ENCODE measurements at places on chromosomes 4 and X. TPM values are rescaled to one million over a fixed set of nuclear protein-coding genes. Genes with fewer than 3 reads are reported as not detected.
A peak's percentile ranks its signal among the peaks of the same experiment; 100 is the strongest.

EIF2S3 gene
- total RNA-seq: 93.5 TPM

RPL10 gene
- 2,258 TPM for total RNA-seq

DNA sequence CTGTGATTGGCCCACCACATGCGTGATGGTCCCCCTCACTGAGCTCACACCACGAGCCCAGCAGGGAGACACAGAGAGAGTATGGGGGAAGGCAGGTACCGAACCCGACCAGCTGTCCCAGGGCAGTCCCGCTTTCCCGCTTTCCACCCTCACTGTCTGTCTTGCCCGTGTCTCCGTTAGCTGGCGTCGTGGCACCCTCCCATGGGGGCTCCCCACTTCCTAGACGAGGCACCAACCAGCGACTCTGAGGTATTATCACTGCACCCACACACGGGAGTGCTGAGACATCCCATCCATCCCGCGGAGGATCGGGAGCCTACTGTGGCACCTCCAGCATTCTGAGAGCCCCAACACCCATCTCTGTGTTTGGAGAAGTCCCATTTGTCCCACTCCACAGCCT lies 43.0 kb upstream of the NHSL2 start:
- H3K27ac ChIP-seq: no peak overlapping the region
- no peaks in the 10 kb centered on the region for H3K4me1 ChIP-seq
- DNase-seq: no peak
- H3K27me3 ChIP-seq: no peaks in the 10 kb centered on the region

DNA sequence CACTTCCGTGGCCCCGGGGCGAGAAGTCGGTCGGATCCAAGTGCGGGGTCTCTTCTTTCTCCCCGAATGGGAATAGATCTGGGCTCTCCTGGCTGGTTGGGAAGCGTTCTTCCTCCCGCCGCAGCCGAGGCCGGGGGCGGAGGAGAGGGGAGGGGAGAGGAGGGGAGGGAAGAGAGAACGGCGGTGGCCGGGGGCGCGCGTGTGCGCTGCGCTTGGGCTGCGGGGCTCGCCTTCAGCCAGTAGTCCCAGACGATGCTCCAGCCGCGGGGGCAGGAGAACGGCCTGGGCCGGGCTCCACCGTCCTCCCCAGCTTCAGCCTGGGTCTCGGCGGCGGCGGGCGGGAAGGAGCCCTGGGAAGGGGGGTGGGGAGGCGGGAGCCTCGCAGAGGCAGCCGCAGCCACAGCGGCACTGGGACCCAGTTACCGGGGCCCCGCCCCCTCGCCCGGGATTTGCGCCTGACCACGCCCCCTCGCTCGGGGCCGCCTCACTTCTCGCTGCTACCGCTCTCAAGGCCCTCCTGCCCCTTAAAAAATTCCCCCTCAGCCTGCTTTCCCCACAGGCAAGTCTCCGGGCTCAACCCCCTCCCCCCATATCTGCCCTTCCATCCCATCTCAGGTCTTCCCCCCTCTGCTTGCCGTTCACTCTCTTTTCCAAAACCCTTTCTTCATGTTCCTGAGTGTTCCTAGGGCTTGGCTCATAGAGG lies at the start of gene FGD1:
Gene FGD1, minus strand, starts transcription at position 421 of the 703 bp plus-strand sequence. CDS start 802 bp downstream, outside the sequence.
- peak within 1 kb of the TSS; percentile 71 for H3K4me3 ChIP-seq
- H3K27me3 ChIP-seq: no peaks in the 10 kb centered on the region
- H3K27ac ChIP-seq: peak within 1 kb of the TSS; percentile 83
- no peaks in the 10 kb centered on the region for H3K4me1 ChIP-seq
- DNase-seq: peak; percentile 78

DNA sequence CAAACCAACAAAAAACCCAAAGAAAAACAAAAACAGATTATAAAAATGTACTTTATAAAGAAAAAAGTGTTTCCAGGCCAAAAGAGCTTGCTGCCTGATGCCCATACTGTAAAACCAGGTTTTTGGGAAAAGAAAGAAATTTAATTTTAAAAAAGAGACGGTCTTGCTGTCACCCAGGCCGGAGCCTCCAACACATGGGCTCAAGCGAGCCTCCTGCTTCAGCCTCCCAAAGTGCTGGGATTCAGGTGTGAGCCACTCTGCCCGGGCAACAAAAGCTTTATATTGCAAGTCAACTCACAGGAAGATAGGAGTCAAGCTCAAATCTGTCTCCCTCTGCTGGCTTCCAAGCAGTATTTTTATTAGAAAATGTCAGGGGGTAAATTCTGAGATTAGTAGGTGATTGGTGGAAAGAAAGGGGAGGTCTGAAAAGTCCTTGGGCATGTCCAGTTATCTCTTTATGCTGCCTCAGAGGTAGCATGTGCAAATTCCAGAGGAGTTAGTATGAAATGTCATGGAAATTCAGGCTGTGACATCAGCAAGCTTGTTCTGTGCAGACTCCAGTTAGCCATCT lies 39.4 kb downstream of the MGST2 start:
- DNase-seq: no peak
- no peak overlapping the region for H3K4me3 ChIP-seq
- H3K27ac ChIP-seq: no peak overlapping the region
- no peaks in the 10 kb centered on the region for H3K27me3 ChIP-seq
- H3K36me3 ChIP-seq: no peaks in the 10 kb centered on the region
- no peaks in the 10 kb centered on the region for H3K4me1 ChIP-seq

- no peaks in the 10 kb centered on the region for H3K4me1 ChIP-seq
- no peak overlapping the region for H3K4me3 ChIP-seq
- no peaks in the 10 kb centered on the region for H3K27me3 ChIP-seq
- H3K36me3 ChIP-seq: no peaks in the 10 kb centered on the region
- no peak overlapping the region for H3K27ac ChIP-seq
These were observed 52.3 kb upstream of the TNIP3 start for GRCh38 chr4:121216461-121216860.

- H3K27ac ChIP-seq: no peak overlapping the region
- H3K36me3 ChIP-seq: no peaks in the 10 kb centered on the region
- no peak for DNase-seq
- no peak overlapping the region for H3K4me3 ChIP-seq
- no peaks in the 10 kb centered on the region for H3K27me3 ChIP-seq
- no peaks in the 10 kb centered on the region for H3K4me1 ChIP-seq
These were observed 99.6 kb upstream of the CCSER1 start for GRCh38 chr4:90027565-90027964.

DNA sequence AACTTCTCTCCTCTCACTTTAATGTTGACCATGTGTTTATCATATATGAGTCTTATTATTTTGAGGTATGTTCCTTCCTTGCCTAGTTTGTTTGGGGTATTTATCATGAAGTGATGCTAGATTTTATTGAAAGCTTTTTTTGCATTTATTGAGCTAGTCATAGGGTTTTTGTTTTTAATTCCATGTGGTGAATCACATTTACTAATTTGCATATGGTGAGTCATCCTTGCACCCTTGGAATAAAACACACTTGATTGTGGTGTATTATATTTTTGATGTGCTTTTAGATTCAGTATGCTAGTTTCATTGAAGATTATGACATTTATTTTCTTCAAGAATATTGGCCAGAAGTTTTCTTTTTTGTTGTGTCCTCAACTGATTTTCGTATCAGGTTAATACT lies 464.6 kb downstream of the PCDH18 start:
- H3K4me3 ChIP-seq: no peak overlapping the region
- H3K27ac ChIP-seq: no peak overlapping the region
- no peak for DNase-seq
- no peaks in the 10 kb centered on the region for H3K27me3 ChIP-seq
- no peaks in the 10 kb centered on the region for H3K36me3 ChIP-seq
- no peaks in the 10 kb centered on the region for H3K4me1 ChIP-seq

GRCh38 chrX:140697618-140698017 lies 11.9 kb upstream of the LINC00632 start:
- H3K4me1 ChIP-seq: no peaks in the 10 kb centered on the region
- no peak overlapping the region for H3K4me3 ChIP-seq
- H3K36me3 ChIP-seq: no peaks in the 10 kb centered on the region
- H3K27me3 ChIP-seq: no peaks in the 10 kb centered on the region
- no peak overlapping the region for H3K27ac ChIP-seq

DNA sequence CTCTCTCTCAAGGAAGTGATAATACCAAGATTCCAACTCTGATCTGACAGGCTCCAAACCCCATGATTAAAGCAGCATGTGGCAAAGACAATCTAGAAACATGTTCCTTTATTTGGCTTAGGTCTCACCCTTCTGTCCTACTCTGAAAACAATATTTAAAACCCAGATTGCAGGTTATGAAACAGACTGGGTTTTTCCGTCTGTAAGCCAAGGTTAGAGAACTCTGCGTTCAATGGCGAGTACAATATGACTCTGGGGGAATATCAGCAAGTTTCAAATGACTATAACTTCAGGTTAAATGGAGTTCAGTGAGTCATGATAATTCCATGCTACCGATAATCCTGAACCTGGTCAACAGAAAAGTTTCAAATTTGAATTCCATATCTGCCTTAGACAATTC lies 50.8 kb downstream of the ANAPC10 start:
- H3K4me3 ChIP-seq: no peak overlapping the region
- no peaks in the 10 kb centered on the region for H3K27me3 ChIP-seq
- no peak for DNase-seq
- no peaks in the 10 kb centered on the region for H3K36me3 ChIP-seq

DNA sequence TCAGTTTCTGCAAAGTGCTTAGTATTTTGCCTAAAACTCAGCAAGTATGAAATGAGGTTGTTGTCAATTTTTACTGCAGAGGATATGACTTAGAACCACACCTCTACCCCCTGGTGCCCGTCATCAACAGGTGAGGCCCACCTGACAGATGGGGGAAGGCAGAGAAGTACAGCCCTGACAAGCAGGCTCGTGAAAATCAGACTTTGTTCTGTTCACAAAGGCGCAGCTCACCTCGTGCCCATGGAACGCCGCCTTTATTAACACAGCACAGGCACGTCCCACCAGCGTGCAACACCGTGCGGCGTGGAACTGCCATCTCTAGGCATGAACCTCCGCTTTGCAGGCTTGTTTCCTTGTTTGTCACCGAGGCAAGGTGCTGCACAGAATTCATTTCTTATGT lies 13.3 kb downstream of the CYP4V2 start:
- no peaks in the 10 kb centered on the region for H3K36me3 ChIP-seq
- peak overlapping the region; percentile 75 for H3K27ac ChIP-seq
- H3K27me3 ChIP-seq: no peaks in the 10 kb centered on the region
- no peaks in the 10 kb centered on the region for H3K4me1 ChIP-seq

DNA sequence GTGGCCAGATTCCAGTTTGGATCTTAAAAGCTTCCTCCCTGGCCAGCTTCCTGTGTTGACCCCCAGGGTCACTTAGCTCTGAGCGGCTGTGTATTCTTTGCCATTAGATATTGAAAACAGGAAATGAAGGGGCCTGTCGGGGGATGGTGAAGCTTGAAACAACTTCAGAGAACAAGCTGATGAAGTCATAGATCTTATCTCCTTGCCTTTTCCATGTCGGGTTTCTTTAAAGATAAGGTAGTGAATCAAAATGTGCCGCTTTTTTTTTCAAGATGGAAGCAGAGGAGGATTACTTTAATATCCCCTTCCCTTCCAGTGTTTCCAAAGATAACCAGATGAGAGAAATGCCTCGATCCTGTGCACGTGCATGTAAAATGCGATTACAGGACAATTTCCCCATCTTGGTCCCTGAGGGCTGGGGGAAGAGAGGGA lies 508.5 kb downstream of the MID1IP1 start:
- DNase-seq: no peak
- no peak overlapping the region for H3K27ac ChIP-seq
- H3K27me3 ChIP-seq: no peaks in the 10 kb centered on the region
- H3K4me1 ChIP-seq: no peaks in the 10 kb centered on the region
- H3K4me3 ChIP-seq: no peak overlapping the region

GRCh38 chr4:140109737-140110136 lies 44.2 kb downstream of the MAML3 start:
- H3K4me1 ChIP-seq: peaks cover 30% of the 10 kb centered on the region
- no peaks in the 10 kb centered on the region for H3K36me3 ChIP-seq
- DNase-seq: no peak

DNA sequence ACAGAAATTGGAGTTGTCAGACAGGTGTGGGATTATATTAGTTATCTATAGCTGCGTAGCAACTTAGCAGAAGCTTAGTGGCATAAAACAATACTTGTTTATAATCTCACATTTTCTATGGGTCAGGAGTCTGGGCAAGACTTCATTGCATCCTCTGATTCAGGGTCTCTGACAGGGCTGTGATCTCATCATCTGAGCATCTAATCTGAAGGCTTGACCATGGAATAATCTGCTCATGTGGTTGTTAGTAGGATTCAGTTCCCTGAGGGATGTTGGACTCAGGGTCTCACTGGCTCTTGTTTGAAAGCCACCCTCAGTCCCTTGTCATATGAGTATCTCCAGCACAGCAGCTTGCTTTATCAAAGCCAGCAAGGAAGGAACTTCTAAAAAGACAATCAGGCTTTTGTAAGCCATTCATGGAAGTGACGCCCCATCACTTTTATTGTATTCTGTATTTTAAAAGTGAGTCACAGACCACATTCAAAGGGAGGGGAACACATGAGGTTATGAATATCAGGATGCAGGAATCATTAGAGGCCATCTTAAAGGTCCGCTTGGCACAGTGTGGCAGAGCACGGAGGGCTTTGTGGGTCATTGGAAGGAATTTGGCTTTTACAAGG lies 37.2 kb upstream of the FAM9B start:
- DNase-seq: no peak
- H3K27me3 ChIP-seq: no peaks in the 10 kb centered on the region
- H3K4me3 ChIP-seq: no peak overlapping the region
- H3K36me3 ChIP-seq: no peaks in the 10 kb centered on the region

- H3K27ac ChIP-seq: peak overlapping the region; percentile 100
- H3K27me3 ChIP-seq: no peaks in the 10 kb centered on the region
- H3K4me1 ChIP-seq: peaks cover 55% of the 10 kb centered on the region
- peak overlapping the region; percentile 68 for H3K4me3 ChIP-seq
These were observed 1.0 kb downstream of the CNOT6L start for GRCh38 chr4:77818073-77818601.

DNA sequence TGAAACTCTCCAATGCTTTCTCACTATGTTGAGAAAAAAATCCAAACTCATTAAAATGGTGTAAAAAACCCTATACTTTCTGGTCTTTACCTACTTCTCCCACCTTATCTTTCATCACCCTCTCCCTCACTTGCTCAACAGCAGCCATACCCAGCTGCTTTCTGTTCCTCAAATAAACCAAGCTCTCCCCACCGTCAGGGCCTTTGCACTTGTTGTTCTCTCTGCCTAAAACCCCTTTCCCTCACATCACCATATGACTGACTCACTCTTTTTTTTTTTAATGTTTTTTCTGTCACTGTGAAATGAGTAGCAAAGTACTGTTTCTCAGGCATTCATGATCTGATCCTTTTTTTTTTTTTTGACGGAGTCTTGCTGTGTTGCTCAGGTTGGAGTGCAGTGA lies 122.3 kb upstream of the TMEM164 start:
- no peak overlapping the region for H3K27ac ChIP-seq
- DNase-seq: no peak
- no peaks in the 10 kb centered on the region for H3K27me3 ChIP-seq
- H3K4me3 ChIP-seq: no peak overlapping the region
- no peaks in the 10 kb centered on the region for H3K4me1 ChIP-seq
- H3K36me3 ChIP-seq: no peaks in the 10 kb centered on the region

DNA sequence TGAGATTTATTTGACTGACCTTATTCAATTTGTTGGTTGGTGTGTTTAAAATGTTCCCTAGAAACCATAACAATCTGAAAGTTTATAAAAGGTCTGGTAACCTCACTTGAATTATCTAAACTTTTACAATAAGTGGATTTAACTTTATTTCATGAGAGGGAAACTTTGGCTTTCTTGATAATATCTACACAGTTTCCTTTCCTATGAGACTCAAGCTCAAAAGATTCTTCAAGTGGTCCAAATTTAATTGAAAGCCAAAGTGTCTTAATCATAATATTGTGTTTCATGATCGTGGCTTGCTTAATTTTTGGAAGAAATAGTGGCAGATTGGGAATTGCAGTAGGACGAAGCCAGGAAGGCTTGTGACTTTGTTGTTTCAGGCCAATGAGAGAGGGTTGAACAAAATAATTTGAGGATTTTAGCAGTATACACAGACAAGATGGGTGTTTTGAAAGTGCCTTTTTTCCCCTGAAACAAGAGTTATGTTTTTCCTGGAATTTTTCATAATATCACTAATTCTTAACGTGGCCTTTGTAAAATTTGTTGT lies 55.0 kb downstream of the PHEX start:
- no peak overlapping the region for H3K27ac ChIP-seq
- no peak for DNase-seq
- no peaks in the 10 kb centered on the region for H3K36me3 ChIP-seq
- H3K4me1 ChIP-seq: no peaks in the 10 kb centered on the region
- H3K4me3 ChIP-seq: no peak overlapping the region

Data from transverse colon (tissue), 4 donors.